Umbilical cord (tissue), 2 donors: ENCODE measurements at places on chromosomes 7 and 10. TPM values are rescaled to one million over a fixed set of nuclear protein-coding genes. Genes with fewer than 3 reads are reported as not detected.

The HOXA1 gene
- total RNA-seq, result 1.9 TPM

The PTPRZ1 gene
- total RNA-seq, result 64.0 TPM

The PCLO gene
- 6.7 TPM for total RNA-seq

The OR2A5 gene
- 3.6 TPM for total RNA-seq

The PDE6C gene
- 1.2 TPM for total RNA-seq

The PAX4 gene
- total RNA-seq, result 2.9 TPM

The CNNM1 gene
- 0.72 TPM for total RNA-seq

The CHAT gene
- total RNA-seq, result not detected

The PITX3 gene
- total RNA-seq, result not detected

The GPR158 gene
- total RNA-seq, result 5.3 TPM

The PROSER2 gene
- total RNA-seq, result 4.1 TPM

The SEMA3A gene
- total RNA-seq, result 10.4 TPM

The MKX gene
- 10.1 TPM for total RNA-seq

The PLAU gene
- 20.5 TPM for total RNA-seq

The PHTF2 gene
- total RNA-seq, result 25.0 TPM

The ANK3 gene
- total RNA-seq, result 79.4 TPM

The GSTO1 gene
- 58.5 TPM for total RNA-seq
